GM12891 (cell line): ENCODE measurements at places on chromosomes 5 and 9.

GRCh38 chr9:2128141-2128540, 113.0 kb downstream of the SMARCA2 start:
- DNase-seq: no peak

DNA sequence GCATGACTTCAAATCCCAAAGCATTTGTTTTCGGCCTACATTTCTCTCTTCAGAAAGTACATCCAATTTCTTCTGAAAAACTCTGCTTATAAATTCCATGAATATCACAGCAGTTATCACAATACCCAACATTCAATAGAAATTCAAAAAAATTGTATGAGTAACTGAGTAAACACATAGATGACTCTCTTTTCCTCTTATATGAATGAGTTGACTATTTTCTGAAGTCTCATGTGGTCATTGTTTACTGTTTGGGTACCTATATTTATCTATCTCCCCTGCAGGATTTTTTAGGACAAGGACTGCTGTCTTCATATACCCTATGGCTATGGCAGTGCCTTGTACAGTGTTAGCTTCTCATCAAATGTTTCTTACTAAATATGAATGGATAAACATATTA, 157.1 kb downstream of the HTR1A start:
- no peak for DNase-seq

- peak; percentile 80 for DNase-seq
Measured at GRCh38 chr9:133125941-133126696, 5.1 kb upstream of the RALGDS start.

DNA sequence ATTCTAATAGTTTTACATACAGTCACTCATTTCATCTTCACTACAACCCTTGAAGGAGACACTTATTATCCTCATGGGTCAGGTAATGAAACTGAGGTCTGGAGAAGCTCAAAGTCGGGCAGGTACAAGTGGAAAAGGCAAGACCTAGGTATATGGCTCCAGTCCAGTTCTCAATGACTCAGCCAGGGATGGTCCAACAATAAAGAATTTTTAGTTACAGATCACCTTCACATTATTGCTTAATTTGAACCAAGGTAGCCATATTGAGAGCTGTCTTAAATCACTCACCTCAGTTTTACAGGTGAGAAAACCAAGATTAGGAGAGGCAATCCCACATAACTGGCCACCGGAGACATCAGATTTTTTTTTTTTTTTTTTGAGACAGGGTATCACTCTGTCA, 55.4 kb downstream of the PTPN3 start:
- DNase-seq: no peak

GRCh38 chr9:89177012-89177943, 1.3 kb downstream of the SHC3 start:
- no peak for DNase-seq
